Placental pericyte (primary cell): ENCODE measurements at places on chromosomes 16 and 17. TPM values are rescaled to one million over a fixed set of nuclear protein-coding genes. Genes with fewer than 3 reads are reported as not detected.

Gene NAA60
- 15.5 and 17.3 TPM in 2 replicates for total RNA-seq

Gene MEIOB
- total RNA-seq: not detected in 2 replicates

Gene TM4SF5
- total RNA-seq: not detected in 2 replicates

Gene LIG3
- total RNA-seq: 32.4 and 50.4 TPM in 2 replicates

Gene ZBTB4
- 24.3 and 35.8 TPM in 2 replicates for total RNA-seq

Gene PRR11
- total RNA-seq: 14.9 and 47.5 TPM in 2 replicates

Gene IRX5
- total RNA-seq: 0.22 and 0.29 TPM in 2 replicates

Gene TERB1
- total RNA-seq: 0.14 TPM in 1 of 2 replicates, not detected in the other

Gene CIBAR2
- not detected in 2 replicates for total RNA-seq

Gene ADAP2
- total RNA-seq: 3.1 and 3.3 TPM in 2 replicates

Gene HLF
- not detected in 2 replicates for total RNA-seq

Gene UMOD
- total RNA-seq: not detected in 2 replicates

Gene FCSK
- total RNA-seq: 7.3 and 11.4 TPM in 2 replicates

Gene NTHL1
- 17.3 and 33.6 TPM in 2 replicates for total RNA-seq

Gene RCVRN
- total RNA-seq: not detected in 2 replicates

Gene TSPOAP1
- total RNA-seq: under 0.01 TPM in 1 of 2 replicates, not detected in the other

Gene KRTAP2-3
- total RNA-seq: 0.72 TPM in 1 of 2 replicates, not detected in the other

Gene PDILT
- not detected in 2 replicates for total RNA-seq

Gene NRN1L
- total RNA-seq: 1.0 TPM in 1 of 2 replicates, not detected in the other
